ENCODE measurements at places on chromosomes 5 and 9.

DNA sequence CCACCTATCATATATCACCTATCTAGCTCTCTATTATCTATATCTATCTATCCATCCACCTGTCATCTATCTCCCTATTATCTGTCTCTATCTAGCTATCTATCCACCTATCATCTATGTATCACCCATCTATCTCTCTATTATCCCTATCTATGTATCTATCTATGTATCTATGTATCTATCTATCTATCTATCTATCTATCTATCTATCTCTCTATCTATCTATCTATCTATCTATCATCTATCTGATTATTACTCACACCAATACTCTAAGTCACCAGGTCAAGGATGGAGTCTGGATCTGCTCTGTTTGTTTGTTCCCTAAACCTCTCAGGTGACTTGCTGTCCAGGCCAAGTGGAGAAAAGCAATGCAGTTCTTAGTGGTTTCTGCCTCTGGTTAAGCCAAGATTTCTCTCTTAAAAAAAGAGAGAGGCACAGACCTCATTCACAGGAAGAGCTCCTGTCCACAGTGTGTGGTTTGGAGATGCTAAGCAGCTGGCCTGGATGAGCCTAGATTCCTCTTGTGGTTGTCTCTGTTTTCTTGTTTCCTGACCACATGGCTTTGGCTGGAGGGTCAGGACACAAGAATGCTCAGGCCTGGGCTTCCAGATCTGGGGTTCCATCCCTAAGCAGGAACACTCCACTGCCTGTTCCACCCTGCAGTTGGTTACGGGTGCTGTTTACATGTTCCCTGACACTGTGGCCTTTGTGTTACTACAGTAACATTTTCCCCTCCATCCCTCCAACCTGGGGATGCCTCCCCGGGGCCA lies 133.4 kb downstream of the PHF2 start:
- no peak for DNase-seq

DNA sequence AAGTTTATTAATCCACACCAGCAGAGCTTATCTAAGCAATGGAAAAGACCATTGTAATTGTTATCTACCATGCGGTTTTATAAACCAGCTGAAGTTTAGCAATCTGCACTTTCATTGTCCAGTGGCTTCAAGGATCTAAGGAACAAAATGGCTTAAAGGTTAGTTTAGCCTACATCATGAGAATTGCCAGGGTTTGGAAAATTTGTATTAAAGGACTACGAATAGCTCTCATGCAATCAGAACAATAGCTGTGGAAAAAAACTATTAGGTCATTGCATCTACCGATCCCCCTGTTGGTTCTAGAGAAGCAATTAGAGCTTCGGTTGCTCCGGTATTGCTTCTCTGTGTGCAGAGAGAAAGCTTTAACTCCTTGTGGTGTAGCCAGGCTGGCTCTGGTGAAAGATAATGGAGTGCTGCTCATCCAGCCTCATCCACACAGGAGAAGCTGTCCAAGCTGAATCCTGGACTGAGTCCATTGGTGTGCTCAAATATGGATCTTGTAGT lies 86.3 kb upstream of the SLC12A2 start:
- no peak for DNase-seq

GRCh38 chr5:12177225-12177624 lies 273.0 kb upstream of the CTNND2 start:
- no peak for DNase-seq

- DNase-seq = no peak
Observed at GRCh38 chr5:150122158-150122510, 33.5 kb downstream of the PDGFRB start.

DNA sequence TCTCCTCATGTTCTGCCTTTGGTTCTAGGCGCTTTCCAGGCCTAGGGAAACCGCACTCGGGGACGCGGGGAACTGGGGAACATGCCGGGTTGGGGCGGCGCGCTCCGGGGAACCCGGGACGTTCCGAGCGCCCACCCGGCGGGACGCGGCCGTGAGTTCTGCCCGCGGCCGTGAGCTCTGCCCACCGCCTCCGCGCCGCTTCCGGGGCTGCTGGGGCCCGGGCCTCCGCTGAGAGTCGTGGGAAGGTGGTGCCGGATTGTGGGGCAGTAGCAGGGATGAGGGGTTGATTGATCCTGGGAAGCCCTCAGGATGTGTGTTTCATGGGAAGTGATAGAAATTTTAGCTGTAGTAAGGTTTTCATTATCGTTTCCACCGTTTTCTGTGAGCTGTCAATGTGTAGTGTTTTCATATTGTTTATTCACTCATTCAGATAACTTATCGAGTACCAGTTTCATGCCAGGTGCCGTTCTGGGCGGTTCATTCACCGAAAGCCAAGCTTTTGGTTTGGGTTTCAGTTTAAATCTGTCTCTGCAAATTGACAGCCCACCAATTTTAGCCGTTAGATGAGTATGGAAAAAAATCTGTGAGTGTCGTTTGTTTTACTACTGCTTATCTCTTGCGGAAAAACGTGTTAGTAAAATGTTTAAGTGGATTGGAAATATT lies 657 bp downstream of the MTRR start:
- no peak for DNase-seq

GRCh38 chr5:175263776-175264175 lies 180.2 kb downstream of the DRD1 start:
- DNase-seq = no peak

DNA sequence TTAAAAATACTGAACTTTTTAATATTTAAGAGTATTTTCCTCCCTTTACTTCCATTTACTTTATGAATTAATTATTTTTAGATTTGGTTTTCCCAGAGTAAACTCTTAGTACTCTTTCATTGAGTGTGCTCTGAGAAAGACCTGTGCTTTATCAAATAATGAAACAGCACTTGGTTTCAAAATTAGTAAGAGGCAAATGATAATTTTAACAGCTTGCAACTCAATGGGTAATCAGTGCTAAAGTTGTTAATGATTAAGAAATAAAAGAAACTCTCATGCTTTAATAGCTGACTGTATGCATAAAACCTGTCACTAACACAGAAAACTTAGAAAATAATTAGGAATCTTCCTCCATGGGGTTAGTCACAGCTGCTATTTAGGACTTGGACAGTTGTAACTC lies 244.4 kb downstream of the RFX3 start:
- no peak for DNase-seq
